ENCODE measurements at places on chromosomes 4 and X.

DNA sequence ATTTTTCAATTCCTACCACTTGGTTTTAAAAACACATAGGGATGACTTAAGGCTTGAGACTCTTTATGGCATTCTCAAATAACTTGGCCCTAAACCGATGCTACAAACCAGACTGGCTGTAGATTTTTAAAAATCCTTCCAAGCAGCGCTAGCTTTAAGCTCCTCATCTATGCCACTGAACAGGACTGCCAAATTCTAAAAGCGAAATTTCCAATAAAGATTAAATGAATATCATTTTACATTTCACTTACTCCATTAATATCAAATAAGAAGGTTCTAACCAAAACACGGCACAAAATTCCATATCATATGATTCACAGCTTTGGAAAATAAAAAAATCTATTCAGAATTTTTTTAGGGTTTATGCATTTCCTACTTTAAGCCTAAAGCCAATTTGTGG is 134.2 kb downstream of the FANCB start:
- no peak for DNase-seq

- DNase-seq = no peak
Observed at GRCh38 chr4:126180642-126181041, 865.9 kb downstream of the FAT4 start.

DNA sequence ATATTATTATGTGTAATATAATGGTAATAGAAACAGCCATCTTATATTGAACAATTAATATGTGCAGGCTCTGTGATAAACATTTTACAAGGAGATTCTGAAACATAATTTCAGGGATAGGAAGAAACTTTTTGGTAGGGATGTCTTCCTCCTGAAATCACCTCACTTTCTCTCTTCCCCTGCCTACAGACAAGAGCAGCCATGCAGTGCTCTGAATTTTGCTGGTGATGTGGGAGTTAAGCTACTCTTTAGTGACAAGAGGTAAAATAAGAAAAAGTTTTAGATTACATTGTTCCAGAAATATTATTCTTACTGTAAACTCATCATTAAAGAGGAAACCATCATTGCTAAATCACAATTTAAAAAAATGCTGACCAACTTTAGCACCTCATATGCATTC is 36.1 kb downstream of the LARP7 start:
- DNase-seq = no peak

DNA sequence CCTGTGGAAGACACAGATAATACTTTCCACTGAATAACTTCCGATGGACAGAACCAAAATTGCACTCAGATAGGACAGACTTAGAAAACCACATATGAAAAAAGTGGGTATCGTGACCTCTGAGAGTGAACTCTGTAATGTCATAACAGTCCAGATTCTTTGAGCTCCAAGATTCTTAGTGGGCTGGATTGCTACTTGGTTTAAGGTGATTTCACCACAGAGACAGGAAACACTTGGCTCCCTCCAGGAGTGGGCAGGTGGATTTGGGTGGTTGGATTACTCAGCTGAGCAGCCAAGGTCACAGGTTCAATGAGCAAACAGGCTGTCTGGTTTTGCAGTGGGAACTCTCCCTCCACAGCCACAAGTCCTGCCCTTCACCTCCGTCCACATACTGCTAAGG is 126.0 kb downstream of the AFAP1 start:
- DNase-seq = peak; percentile 47

GRCh38 chrX:119655125-119655524 is 37.8 kb downstream of the SEPTIN6 start:
- DNase-seq = peak; percentile 13

- no peak for DNase-seq
Observed at GRCh38 chrX:150062292-150063137, 124.2 kb upstream of the EOLA2 start.

- DNase-seq = no peak
Observed at GRCh38 chr4:110620691-110621327, 2.1 kb downstream of the PITX2 start.

GRCh38 chr4:124178449-124179021 is 534.0 kb downstream of the ANKRD50 start:
- no peak for DNase-seq

GRCh38 chr4:154686838-154687237 is 57.0 kb upstream of the LRAT start:
- DNase-seq = no peak

- DNase-seq = no peak
Observed at GRCh38 chr4:97531351-97531750, 611.9 kb downstream of the STPG2 start.

- no peak for DNase-seq
Observed at GRCh38 chrX:134682081-134682480, 23.8 kb upstream of the PLAC1 start.

- no peak for DNase-seq
Observed at GRCh38 chr4:107825072-107825824, 516 bp downstream of the SGMS2 start.

- peak; percentile 53 for DNase-seq
Observed at GRCh38 chr4:7699031-7699430, 240.6 kb downstream of the AFAP1 start.

DNA sequence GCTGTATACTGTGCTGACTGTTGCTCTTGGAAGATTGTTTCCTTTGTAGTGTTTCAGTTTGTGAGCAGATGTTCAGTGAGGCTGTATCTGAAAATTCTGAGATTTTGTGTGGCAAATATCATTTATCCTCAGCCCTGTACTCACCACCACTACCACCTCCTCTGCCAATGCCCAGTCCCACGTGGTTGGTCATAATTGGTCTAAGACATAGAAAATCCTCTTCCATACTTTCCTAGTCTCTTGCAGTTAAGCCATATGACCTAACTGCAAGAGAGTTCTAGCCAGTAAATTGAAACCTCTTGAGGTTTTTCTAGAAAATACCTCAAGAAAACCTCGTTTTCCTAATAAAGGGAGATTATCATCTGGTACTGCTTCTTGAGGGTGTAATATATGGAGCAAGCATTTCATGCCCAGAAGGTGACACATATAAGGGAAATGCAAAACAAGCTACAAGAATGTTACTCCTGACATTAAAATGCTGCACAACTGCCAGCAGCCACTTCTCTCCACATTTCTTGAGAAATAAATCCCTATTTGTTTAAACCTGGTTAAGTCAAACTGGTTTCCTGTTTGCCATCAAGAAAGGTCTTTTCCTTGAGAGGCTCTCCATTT is 32.8 kb downstream of the ABCE1 start:
- DNase-seq = peak; percentile 79

- DNase-seq = no peak
Observed at GRCh38 chrX:42754115-42754514, 23.8 kb downstream of the PPP1R2C start.

DNA sequence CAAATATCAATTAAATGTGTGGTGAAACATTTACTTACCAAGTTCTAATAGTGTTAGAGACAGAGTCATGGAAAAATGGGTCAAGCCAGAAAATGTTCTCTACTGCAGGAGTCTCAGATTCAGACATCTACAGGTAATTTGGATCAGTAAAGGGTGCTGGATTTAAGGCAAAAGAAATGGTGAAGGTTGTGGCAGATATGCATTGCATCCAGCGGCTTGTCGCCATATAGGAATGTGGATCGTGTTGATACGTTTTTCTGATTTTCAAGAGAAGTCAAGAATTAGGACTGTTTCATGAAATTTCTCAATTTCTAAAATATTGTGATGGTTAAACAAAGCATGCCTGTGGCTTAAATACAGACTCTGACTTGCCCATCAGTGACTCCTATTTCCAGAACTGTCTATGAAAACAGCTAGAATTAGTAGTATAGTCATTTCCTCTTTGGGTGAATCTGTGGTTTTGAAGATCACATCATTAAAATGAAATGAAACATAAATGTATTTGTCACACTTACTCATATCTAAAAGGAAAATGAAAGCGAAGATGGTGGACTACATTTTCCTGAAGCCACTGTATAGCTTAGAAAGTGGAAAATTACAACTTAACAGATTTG is 110.1 kb upstream of the VEGFC start:
- peak; percentile 60 for DNase-seq

GRCh38 chr4:146235654-146236177 is 21.4 kb downstream of the REELD1 start:
- DNase-seq = no peak

DNA sequence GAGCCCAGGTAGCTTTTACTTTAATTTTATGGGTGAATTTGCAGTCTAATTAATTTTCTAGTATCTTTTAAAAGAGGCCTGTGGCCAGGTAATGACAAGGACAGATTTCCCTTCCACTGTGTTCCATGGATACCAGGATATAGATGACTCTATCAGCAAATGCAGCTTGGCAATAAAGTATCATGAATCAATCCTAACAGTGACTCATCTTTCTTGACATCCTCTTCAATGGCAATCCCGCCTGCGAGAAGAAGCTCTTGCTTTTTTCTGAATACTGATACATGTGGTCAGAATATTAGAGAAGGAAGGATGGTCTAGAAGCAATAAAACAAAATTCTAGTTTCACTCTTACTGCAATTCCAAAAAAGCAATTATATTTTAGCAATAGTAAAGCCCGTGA is 267.8 kb downstream of the DTHD1 start:
- DNase-seq = no peak

GRCh38 chrX:15245896-15246295 is 24.0 kb downstream of the ASB9 start:
- no peak for DNase-seq

DNA sequence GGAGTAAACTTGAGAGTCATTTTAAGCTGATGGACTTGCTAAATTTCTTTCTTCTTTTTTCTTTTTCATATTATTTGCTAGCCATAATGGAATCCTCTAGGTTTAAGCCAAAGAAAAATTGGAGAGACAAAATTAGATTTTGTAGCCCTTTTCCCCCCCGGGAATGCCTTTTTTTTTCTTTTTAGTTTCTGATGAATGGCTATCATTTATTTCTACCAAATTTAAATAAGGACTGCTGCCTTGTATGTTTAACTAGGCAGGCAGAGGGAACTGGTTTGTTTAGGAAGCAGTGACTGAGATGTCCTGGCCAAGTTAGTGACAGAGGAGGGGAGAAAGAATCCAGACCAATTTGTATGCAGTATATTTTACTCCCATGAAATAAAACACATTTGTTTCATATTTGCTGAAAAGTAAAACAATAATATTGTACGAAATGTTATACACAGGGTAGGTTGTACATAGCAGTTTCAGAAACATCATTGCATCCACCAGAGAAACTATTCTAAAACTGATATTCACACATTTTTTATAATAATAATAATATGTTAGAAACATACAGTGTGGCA is 5.7 kb downstream of the PITX2 start:
- DNase-seq = no peak

DNA sequence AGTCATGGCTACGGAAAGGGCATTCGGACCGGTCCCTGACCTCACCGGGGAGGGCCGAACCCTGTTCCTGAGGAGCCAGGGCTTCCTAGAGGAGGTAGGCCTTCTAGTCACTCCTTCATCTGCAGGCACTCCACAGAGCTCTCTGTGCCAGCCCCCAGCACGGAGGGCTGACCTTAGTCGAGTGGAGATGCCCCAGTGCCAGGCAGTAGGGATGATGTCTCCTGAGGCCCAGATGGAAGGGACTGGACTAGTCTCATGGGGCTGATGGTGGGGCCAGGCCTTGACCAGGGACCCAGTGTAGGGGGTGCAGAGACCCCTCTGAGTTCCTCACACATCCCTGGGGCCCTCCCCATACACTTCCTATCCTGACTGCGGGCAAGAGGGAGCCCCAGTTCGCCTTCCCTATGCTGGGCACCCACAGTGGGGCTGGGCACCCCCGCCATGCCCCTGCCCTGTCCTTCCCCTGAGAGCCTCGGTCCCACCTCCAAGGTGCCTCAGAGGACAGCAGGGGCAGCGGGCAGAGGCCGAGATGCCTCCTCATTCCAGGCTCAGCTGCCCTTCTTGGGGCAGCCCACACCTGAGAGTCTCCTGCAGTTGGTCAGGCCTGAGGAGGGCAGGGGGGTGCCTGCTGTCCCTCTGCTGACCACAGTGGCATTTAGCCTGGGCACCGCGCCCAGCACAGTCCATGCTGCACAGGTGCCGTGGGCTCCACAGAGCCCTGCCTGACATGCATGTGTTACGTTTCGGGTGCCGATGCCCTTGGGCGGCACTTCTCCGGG is 1.4 kb upstream of the MSANTD1 start:
- no peak for DNase-seq

- no peak for DNase-seq
Observed at GRCh38 chr4:159169404-159170302, 66.8 kb downstream of the RAPGEF2 start.

DNA sequence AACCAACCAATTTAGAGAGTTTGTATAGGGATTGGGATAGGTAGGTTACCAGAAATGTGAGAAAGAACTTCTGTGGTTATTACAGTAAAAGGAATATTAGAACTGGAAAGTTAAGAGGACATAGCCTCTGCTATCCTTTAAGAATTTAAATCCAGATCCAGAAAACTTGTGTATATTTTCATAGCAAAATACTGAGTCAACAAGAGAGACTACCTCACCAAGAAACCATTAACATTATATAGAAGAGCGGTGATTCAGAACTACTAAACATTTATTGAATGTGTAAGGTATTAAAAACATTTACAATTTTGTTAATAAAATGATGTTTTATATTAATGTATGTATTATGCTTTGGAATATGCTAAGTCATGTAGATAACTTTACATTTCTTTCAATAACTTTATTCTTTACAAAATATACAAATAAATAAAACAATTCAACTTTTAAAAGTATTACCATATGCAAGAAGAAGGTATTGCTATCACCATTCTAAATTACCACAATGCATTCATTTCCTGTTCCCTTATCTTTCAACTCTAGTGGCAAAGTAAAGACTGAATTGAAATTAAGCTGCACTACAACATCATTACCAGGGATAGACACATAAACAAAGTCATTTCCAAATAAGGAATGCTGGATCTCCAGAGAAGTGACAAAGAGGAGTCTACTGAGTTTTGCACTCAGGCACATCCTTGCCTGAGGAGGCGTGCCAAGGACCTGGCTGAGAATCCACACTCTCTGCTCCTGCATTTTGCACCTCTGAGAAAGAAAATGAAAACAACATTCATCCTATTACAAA is 6.1 kb upstream of the BDH2 start:
- DNase-seq = no peak

DNA sequence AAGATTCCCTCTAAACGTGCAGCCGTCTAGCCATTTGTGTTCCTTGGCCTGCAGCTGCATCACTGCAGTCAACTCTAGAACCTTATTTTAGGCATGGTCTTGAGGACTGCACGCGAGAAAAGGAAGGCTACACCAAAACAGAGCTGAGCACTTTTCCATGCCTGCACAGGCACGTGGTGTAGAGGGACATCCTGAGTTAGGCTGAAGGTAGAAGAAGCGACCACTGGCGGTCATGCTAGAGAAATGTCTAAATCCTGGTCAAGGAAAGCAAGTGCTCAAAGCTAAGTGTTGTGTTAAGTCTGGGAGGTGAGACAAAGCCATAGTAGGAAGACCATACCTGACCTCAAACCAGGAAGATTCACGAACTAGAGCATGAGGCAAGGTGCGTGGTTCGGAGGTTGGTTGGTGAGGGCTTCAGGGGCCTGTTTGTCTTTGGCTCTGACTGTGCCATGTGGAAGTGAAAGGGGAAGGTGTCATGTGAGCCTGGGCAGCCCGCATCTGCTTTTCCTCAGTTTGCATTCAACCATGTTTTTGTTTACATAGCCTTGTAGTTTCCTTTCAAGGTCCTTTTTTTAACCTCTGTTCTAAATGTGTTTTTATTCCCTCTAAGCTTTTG is 203.8 kb downstream of the AASDH start:
- no peak for DNase-seq

Measured in astrocyte of the cerebellum (primary cell).